ENCODE measurements at places on chromosomes 16 and 17. TPM values are rescaled to one million over a fixed set of nuclear protein-coding genes. Genes with fewer than 3 reads are reported as not detected.

GRCh38 chr16:66603537-66604375, 748 bp upstream of the CMTM3 start:
- DNase-seq: peak; percentile 56

DNA sequence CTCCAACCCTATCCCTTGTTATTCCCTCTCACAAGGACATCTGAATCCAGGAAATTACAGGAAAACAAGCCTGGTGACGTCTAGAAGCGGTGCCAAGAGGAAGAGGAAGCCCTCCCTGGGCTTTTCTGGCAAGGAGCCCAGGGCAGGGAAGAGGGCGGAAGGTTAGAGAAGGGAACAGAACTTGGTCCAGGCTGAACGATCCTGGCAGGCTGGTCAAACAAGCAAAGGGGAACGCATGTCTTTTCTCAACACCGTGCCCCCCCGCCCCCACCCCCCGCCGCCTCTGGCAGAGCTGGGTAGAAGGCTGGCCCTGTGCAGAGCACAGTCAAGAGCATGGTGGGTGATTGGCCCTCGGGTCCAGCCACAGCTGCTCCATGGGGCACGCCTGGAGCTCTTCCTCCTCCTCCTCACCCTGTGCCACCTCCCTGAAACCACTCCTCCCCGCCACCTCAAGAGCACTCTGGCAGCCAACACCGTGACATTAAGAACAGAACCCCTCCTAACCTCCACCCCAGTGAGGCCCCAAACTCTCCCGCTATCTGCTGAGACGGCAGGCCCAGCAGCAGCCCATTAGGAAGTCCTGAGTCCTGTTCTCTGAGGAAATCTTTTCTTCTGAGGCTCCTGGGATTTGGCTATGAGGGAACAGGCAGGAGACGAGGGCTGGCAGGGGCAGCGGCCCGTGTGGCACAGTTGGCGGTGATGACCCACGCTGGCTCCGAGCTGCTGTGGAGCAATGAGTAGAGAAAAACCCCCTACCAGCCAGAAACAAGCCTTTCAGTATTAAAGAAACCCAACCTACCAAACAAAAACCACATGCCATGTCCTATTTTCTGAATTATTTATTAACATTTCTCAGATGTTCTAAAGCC, 7.3 kb downstream of the C16orf86 start:
- no peak for DNase-seq

GRCh38 chr16:61042737-61043136, 993.5 kb downstream of the CDH8 start:
- DNase-seq: no peak

DNA sequence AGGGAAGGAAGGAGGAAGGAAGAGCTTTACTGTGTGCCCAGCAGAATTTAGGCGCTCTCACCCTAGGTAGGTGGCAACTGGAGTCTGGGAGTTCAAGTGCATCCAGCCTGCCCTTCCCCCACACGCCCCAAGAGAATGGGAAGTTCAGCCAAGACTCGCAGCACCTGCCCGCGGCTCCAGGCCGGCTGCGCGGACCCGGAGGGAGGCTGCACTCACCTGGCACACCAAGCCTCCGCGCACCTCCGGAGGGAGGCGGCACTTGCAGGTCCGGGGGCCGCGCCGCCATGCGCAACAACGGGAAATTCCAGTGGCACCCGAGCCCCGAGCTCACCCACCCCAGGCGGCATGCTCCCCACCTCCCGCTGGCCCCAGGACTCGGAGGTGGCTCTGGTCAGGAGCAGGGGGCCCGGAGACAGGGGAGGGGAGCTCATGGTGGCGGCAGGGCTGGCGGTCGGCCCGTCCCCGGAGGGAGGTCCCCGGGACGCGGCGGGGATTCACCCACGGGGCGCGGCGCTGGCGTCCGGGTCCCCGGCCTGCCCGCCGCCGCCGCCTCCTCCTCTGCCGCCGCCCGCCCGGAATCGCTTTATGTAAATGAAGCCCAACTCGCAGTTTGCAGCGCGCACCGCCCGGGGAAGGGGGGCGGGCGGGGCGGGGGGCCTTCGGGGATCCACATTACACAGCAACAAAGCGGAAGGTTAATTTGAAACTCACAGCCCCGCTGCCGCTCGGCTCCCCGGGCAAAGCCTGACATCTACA, at the start of gene ZFHX3:
Gene ZFHX3, minus strand, starts transcription at position 593 of the 756 bp plus-strand sequence. CDS start 87,983 bp downstream, outside the sequence.
- peak; percentile 68 for DNase-seq

GRCh38 chr16:4114257-4115208, 1.7 kb downstream of the ADCY9 start:
- DNase-seq: no peak

- DNase-seq: no peak
Observed at GRCh38 chr17:47997586-47997985, 26.7 kb downstream of the CDK5RAP3 start.

DNA sequence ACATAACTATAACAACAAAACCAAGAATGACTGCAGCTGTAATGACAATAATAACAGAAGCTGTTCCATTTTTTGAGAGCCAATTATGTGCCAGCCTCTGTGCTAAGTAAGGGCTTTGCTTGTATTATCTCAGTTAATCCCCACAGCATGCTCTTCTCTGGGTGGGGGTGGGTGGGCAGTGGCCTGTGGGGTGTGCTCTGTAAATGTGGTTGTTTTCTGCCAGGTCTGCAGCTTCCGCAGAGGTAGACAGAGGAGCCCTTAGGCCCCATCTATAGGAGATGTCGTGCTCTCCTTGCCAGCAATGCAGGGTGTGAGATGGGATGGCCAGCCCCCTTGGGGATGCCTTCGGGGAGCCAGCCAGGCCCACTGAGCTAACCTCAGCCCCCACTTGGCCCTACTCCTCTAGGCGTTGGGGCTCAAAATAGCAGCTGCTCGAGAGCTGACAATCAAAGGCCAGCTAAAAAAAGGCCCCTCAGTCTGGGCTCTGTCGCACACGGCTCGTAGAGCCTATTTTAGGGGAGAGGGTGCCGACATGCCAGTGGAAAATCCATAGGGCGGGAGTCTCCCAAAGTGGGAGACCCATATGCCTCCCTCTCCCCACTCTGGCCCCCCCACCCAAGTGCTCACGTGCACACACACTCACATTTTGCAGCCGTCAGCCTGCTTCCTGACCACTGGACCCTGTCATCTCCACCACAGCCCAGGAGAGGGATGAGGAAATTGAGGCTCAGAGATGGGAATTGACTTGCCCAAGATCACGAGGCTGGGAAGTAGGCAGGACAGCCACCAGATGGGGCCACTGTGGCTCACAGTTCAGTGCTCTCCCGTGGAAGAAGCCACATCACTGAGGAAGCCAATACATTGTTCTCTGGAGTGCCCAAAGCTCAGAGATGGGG, 15.8 kb downstream of the CDH16 start:
- no peak for DNase-seq

- no peak for DNase-seq
Observed at GRCh38 chr17:57396511-57396921, 140.2 kb downstream of the MSI2 start.

- no peak for DNase-seq
Observed at GRCh38 chr17:51653878-51654277, 393.5 kb downstream of the UTP18 start.

DNA sequence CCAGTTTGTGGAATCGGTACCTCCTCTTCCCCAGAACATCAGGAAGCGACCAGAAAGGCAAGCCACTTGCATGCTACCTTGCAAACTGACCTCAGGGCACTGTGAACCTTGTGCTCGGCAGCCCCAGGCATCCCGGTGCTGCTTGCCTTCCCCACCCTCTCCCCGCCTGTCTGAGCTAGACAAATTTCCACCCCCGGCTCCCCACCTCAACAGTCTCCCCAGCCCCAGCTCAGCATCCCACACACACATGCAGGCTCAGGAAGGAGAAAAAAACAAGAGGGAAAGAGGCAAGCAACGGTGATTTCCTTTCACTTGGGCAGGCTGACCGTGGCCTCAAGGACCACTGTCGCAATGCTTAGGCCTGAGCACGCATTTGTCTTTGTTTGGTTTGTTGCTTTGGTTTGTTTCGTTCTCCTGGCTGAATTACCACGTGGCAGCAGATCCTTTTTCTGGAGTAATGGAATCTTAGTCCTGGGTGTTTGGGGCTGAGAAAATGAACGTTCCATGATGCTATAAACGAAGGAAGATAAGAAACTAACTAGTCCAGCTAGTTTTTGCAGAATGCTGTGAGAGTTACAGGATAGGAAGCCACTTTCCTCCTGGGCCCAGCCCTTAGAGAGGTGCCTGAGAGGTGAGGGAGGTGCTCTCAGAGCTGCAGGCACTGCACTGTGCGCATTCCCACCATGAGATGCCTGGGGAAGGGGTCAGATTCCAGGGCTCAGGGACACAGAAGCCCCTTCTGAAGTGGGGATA, 27.9 kb downstream of the SDK2 start:
- no peak for DNase-seq

GRCh38 chr17:49789243-49789578, 730 bp downstream of the KAT7 start:
- DNase-seq: no peak

- no peak for DNase-seq
Observed at GRCh38 chr17:81011951-81012350, 20.3 kb downstream of the CHMP6 start.

QPRT gene
- polyA plus RNA-seq: 10.3 TPM

TLCD3B gene
- not detected for polyA plus RNA-seq

FOXO3B gene
- polyA plus RNA-seq: 2.6 TPM

TAC4 gene
- not detected for polyA plus RNA-seq

NPW gene
- 0.06 TPM for polyA plus RNA-seq

SARM1 gene
- 10.8 TPM for polyA plus RNA-seq

SLC47A1 gene
- polyA plus RNA-seq: 0.12 TPM

MYH1 gene
- polyA plus RNA-seq: not detected

TMEM231 gene
- polyA plus RNA-seq: 23.4 TPM

HAP1 gene
- 0.01 TPM for polyA plus RNA-seq

ZMYND15 gene
- 0.05 TPM for polyA plus RNA-seq

TSPAN10 gene
- polyA plus RNA-seq: 0.94 TPM

GLG1 gene
- 150 TPM for polyA plus RNA-seq

Data from fibroblast of lung (primary cell).